ENCODE measurements at places on chromosomes 11 and 22.

DNA sequence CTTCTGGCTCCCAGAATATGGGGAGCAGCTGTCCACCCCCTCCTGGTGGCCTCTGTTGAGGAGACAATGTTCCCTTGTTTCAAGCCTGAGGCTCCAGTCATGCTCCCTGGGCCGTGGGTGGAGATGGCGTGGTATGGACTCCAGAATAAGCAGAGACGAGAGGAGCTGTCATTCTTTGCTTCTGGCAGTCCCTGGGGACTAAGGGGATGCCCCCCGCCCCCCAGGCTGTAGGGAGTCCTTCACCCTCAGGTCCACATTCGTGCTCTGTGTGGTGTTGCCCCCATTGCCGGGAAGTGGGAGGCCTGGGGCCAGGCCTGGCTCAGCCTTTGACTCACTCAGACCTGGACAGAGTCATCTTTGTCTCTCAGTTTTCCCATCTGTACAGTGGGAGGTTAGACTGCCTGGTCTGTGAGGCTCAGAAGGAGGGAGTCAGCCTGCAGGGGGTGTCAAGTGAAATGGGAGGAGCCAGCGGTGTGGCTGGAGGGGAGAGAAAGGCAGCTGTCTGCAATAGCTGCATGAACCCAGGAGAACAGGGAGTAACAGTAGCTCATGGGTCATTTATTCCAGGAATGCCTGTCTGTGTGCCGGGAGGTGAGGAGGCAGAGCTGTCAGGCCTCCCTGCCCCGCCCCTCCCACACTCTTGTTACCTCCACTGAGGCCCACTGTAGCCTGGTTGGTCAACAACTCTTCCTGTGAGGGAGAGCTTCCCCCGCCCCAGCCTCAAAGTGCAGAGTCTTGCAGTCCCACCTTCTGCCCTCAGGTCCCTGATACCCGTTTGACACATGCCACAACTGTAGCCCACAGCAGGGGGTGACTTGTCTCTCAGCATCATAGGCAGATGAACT, 6.3 kb downstream of the ARHGEF17 start:
- DNase-seq: no peak

GRCh38 chr22:49159711-49160110, 668.0 kb downstream of the BRD1 start:
- DNase-seq: no peak

GRCh38 chr11:115330684-115331482, 173.3 kb downstream of the CADM1 start:
- DNase-seq: no peak

DNA sequence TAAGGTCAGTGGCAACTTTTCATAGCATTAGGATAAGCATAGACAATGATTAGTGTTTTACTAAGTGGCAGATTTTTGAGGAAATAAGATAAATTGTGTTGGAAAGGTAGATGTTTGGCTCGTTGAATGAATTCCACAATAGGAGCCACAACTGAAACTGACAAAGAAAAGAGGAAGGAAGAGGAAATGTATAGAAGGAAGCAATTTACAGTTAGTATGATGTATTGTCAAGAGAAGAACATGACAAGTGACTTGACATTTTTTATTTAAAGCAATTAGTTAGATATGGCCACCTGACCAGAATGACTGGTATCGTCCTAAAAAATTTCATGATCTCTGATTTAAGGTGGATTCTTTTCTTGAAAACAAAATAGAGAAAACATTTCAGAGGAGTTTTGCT, 3.1 kb upstream of the RAG2 start:
- DNase-seq: no peak
